ENCODE measurements at places on chromosomes 16 and 17.

DNA sequence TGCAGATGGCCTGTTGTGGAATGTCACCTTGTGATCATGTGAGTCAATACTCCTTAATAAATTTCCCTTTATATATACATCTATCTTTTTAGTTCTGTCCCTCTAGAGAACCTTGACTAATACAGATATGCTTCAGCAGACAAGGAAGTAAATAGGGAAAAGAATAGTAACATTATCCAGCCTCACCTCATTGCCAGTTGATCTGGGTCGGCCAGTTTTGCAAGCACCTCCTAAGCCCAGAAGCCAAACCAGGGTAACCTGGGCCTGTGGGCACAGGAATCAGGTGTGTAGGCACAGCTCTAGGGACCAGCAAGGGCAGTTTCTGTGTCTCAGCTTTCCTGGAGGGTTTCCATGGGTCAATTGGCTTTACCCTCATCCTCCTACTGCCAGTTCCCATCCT is 11.9 kb upstream of the CCL17 start:
- no peak for DNase-seq

GRCh38 chr17:76869496-76870376 is 1.5 kb downstream of the MGAT5B start:
- DNase-seq, result no peak

GRCh38 chr16:84520725-84521496 is 16.5 kb upstream of the MEAK7 start:
- no peak for DNase-seq

GRCh38 chr17:81341516-81342268 is 46.6 kb upstream of the SLC38A10 start:
- DNase-seq, result no peak

DNA sequence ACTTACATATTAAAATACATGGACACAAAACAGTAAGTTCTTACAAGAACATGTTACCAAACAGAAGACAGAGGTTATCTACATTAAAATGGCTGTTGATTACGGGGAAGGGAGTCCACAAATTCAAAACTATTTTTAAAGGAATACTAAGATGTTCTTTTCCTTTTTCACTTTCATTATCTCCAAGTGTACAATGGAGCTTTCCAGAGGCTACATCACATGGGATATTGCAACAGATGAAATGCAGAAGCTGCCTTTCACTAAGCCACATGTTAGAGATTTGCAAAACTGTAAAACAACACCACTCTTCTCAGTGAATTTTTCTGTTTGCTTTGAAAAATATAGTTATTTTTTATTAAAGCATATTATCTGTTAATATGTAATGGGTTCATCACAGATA is 53.6 kb downstream of the XPO6 start:
- DNase-seq, result no peak

DNA sequence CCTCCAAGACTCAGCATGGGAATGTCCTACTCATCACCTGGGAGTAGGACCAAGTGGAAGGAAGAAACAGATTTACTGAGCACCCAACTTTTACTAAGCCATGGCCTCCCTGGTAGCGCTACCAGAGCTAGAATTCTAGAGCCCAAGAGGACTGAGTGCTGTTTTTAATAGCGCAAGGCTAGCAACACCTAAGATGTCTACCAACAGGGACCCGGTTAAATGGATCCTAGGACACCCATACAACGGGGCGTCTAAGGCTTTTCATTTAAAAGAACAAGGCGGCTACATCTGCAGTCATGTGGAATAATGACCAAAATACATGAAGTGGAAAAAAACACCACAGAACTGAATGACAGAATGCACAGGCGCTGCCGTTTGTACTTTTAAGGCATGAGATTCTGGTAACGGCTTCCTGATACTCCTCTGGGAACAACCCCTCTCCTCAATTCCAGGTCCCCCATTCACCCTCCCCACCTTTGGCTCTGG is 5.1 kb downstream of the GGA2 start:
- no peak for DNase-seq

GRCh38 chr17:59764292-59764741 is 56.9 kb downstream of the VMP1 start:
- no peak for DNase-seq

- DNase-seq, result no peak
These were observed 55.9 kb downstream of the ZDHHC7 start for GRCh38 chr16:84955427-84955826.

DNA sequence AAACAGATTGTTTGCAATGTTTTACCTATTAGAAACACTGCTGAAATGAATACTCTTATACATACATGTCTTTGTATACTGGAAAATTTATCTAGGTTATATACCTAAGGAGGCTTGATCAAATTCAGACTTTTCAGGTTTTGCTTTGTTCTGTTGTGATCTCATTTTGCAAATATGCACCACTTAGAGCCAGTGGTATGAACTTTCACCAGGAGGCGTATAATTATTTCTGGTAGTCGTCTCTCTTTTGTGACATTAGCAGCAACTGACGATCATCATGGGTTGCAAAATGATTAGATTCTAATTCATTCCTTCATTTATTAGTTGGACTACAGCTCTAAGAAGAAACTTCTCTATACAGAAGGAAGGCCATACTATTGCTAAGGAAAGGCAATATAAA is 26.9 kb downstream of the AP1G1 start:
- no peak for DNase-seq

GRCh38 chr17:47643116-47643515 is 6.6 kb upstream of the KPNB1 start:
- DNase-seq, result no peak

GRCh38 chr16:85372627-85373372 is 240.3 kb upstream of the GSE1 start:
- DNase-seq, result no peak

DNA sequence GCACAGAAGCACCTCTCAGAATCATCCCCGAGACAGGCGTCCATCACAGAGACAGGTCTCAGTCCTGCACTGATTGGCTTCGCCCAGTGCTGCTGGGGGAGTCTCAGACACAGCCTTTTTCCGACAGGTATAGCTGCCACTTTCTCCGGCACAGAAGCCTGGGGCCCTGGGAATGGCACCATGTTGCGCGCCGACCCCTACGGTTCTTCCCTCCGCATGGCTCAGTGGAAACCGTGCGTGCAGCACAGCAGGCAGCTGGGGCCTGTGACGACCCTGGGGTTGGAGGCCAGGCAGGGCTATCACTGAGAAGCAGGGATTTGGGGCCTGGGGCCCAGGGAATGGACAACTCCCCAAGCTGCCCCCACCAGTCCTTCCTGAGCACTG is 29.7 kb upstream of the CDH15 start:
- DNase-seq, result no peak

GRCh38 chr16:4333308-4333638 is 17.4 kb downstream of the GLIS2 start:
- DNase-seq, result no peak

- no peak for DNase-seq
These were observed 451.3 kb downstream of the PMP22 start for GRCh38 chr17:14813649-14814370.

DNA sequence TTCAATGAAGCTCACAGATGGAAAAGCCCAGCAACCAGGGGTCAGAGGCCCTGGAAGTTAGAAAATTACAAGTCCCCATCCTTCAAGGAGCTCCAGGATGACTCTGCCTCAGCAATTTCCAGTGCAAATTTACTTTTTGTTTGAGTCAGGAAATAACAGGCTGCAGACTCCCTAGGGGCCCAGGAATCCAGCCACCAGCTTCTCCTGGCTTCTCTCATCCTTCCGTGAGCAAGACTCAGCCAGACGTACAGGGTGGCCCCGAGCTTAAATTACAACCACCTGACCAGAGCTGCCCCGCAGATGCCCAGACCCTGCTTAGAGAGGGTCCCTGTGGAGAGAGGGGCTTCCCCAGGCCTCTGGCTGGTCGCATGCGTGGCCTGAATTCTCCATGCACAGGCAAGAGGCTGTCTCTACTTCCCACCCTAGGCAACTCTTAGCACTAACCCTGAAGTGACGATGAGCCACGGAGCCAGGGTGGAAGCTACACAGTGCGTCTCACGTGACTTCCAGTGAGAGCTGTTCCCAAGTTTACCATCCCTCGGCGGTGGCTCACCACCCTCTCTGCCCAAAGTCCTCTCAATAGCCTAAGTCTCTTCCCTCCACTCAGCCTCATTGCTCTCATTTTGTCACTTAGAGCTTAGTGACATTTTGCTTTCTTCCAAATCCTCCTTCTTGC is 27.1 kb downstream of the GPR142 start:
- DNase-seq, result no peak

GRCh38 chr17:1965556-1966273 is 59.4 kb downstream of the RTN4RL1 start:
- DNase-seq, result no peak

DNA sequence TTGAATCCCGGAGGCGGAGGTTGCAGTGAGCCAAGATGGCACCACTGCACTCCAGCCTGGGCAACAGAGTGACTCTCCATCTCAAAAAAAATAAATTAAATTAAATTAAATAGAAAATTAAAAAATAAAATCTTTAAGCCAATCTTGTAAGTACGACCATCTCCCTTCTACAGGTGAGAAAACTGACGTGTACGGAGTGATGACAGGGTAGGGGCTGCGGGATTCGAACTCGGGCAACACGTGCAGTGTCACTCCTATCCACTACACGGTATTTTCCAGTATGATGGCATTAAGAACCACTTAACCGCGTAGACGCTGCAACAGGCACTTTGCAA is 762 bp downstream of the WDR59 start:
- no peak for DNase-seq

DNA sequence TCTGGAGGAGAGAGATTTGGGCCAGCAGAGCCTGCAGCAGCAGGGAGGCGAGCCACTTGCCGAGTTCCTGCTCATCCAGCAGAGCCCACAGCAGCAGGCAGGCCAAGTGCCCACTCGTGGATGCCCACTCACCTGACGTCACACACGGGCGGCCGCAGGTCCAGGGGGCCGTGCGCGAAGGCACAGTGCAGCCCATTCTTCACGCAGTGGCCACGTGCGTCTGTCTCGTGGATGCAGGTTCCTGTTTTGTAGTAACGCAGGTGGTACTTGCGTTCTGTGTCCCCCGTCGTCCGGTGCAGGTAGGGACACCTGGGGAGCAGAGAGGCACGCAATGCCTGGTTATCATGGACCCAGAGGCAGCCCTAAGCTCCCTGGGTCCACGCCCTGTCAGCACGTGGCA is 11.5 kb downstream of the UNKL start:
- DNase-seq, result no peak

DNA sequence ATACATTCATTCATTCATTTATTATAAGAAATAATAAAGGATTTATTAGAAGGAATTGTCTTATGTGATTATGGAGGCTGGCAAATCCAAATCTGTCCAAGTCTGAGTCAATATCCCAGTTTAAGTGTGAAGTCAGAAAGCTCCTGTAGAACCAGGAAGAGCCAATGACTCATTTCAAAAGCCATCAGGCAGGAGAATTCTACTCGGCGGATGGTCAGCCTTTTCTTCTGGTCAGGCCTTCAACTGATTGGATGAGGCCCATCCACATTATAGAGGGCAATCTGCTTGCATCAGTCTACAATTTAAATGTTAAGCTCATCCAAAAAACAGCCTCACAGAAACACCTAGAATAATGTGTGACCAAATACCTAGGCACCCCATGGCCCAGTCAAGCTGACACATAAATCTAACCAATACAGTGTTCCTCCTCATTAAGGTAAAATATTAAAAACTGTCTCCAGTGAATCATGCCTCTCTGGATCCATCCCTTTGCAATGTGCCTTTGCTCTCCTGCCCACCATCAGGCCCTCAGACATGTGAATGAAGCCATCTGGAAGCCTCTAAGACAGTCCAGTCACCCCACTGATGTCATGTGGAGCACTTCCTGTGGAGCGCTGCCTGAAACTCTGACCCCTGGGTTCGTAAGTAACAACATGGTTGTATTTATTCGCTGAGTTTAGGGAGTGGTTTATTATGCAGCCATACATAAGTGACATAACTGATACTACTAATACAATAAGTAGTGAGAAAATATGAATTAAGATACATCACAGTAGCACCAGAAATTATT is 69.2 kb upstream of the WSB1 start:
- no peak for DNase-seq

- DNase-seq, result no peak
These were observed 14.7 kb downstream of the CCR7 start for GRCh38 chr17:40550608-40551007.

GRCh38 chr17:64519601-64520000 is 12.8 kb downstream of the CEP95 start:
- no peak for DNase-seq

DNA sequence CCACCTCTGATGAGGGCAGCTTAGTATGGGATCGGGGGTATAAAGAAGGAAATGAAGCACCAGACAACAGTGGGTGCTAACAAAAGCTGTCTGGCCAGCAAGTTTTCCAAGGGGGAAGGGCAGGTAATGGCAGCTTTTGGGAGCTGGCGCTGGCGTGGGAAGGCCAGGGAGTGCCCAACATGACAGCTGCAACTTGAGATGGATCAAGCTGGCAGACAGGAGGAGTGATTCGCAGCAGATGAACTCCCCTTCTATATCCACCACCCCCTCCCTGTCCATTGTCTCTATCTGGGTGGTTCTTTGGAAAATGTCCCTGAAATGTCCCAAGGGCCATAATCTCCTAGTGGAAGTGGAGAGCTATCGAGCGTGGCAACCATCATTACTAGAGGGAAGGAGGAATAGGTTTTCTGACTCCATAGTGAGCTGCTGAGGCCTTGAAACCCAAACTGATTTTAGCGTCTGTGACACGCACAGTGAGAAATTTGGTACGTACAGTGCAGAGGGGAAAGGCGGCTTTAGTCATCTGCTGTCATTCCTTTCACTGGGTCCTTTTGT is 4.8 kb upstream of the INPP5K start:
- no peak for DNase-seq

DNA sequence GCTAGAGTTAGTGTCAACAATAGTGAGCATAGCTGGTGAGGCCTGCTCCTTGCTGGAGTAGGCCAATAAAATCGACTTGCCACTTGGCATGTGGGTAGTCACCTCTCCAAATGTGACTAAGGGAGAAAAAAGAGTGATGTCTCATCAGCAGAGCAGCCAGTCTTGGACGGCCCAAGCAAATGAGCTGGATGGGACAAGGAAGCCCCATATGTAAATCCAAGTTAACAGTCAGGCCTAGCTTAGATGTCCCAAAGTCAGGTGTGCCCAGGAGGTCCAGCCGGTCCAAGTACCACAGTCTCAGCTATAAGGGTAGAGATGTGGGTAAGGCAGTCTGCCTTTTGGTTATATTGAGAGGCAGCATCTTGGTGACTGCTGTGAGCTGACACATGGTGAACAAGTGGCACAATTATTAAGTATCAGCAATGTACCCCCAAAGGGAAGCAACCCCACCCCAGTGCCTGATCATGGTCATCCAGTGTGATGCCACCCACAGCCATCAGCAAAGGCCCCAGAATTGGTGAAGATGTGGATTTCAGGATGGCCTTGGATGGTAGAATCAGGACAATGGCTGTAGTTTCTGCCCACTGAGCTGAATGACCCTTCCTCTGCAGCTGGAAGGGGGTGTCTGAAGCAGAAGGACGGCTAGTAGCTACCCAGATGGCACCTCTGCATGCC is 83.4 kb downstream of the TNFRSF13B start:
- DNase-seq, result no peak

All from stimulated activated CD4-positive, alpha-beta T cell treated with anti-CD3 and anti-CD28 coated beads, Interleukin-12 subunit alpha, Interleukin-12 subunit beta, amount 100 ng/mL, for 48 hours (primary cell).